ENCODE measurements at places on chromosomes 3 and 15. TPM values are rescaled to one million over a fixed set of nuclear protein-coding genes. Genes with fewer than 3 reads are reported as not detected.

ASB14 gene
- polyA plus RNA-seq: not detected

SYNPR gene
- not detected for polyA plus RNA-seq

CSK gene
- 20.5 TPM for polyA plus RNA-seq

HEXA gene
- 289 TPM for polyA plus RNA-seq

TMED3 gene
- polyA plus RNA-seq: 38.7 TPM

GHSR gene
- polyA plus RNA-seq: not detected

CCDC80 gene
- 12.4 TPM for polyA plus RNA-seq

NRROS gene
- 1.2 TPM for polyA plus RNA-seq

ALPK3 gene
- 15.4 TPM for polyA plus RNA-seq

GAP43 gene
- 0.74 TPM for polyA plus RNA-seq

AP3B2 gene
- polyA plus RNA-seq: 10.8 TPM

CP gene
- polyA plus RNA-seq: 1.2 TPM

TGM5 gene
- not detected for polyA plus RNA-seq

NECTIN3 gene
- 1.3 TPM for polyA plus RNA-seq

OXSM gene
- polyA plus RNA-seq: 27.5 TPM

SCN11A gene
- 0.33 TPM for polyA plus RNA-seq

SNX22 gene
- 0.15 TPM for polyA plus RNA-seq

ROBO1 gene
- 144 TPM for polyA plus RNA-seq

KIF15 gene
- polyA plus RNA-seq: 0.20 TPM

SPATA12 gene
- 0.07 TPM for polyA plus RNA-seq

ZBTB47 gene
- 23.6 TPM for polyA plus RNA-seq

LYZL4 gene
- not detected for polyA plus RNA-seq
